Body of pancreas (tissue), 4 donors: ENCODE measurements at places on chromosomes 13 and 19.

DNA sequence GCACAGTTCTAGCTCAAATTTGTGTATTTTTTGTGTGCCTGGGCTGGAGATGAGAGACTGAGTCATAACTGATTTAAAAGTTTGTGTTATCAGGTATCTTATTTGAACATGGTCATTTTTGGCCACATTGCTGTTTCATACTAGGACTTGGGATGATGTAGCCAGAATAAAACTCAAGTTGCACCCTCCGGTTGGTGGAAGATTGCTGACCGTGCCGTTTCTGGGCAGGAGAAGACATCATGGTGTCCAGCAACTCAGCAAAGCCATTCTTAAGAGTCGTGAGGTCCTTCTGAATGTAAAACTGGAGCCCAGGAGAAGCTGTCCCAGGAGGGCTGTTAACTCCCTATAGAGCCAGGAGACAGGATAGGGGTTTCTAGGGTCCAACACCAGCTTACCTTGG lies 7.6 kb downstream of the CEBPG start:
- DNase-seq = no peak

GRCh38 chr13:109985871-109986450 lies 199.6 kb upstream of the IRS2 start:
- DNase-seq = no peak

- no peak for DNase-seq
These were observed 138.1 kb downstream of the POU4F1 start for GRCh38 chr13:78465250-78465649.

DNA sequence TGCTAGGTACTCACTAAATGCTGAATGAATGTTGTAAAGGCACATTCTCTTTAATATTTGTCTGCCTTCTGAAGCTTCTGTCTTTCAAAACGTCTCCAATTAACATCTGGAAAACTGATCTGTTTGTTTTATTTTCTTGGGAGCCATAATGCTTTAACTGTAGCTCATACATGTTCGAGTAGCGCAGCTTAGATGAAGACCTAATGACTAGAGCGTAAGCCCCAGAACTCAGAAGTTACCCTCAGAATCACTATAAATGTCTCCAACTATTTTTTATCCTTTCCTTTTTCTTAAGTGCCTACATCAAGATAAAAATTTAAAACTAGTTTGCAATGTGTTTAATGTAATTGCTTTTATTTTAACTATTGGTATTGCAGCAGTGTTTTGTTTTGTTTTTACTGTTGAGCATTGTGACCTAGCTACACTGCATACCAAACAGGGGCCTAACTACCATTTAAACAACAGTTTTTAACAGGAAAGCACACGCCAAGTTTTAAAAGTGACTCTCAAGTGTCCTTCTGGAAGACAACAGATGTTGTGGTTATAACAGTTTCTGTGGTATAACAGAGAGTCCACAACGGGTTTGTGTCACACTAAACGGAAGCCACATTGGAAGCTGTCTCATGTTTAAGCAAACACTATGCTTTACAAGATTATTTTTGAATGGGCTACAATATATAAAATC lies 42.0 kb downstream of the MRPL57 start:
- DNase-seq = no peak

- DNase-seq = peak; percentile 51
These were observed 5.8 kb upstream of the TLE2 start for GRCh38 chr19:3034656-3035541.

GRCh38 chr19:3980353-3981251 lies 4.7 kb downstream of the EEF2 start:
- no peak for DNase-seq

GRCh38 chr13:74073274-74073673 lies 60.9 kb downstream of the KLF12 start:
- no peak for DNase-seq

- no peak for DNase-seq
These were observed 34.3 kb upstream of the IL17D start for GRCh38 chr13:20669162-20669561.

DNA sequence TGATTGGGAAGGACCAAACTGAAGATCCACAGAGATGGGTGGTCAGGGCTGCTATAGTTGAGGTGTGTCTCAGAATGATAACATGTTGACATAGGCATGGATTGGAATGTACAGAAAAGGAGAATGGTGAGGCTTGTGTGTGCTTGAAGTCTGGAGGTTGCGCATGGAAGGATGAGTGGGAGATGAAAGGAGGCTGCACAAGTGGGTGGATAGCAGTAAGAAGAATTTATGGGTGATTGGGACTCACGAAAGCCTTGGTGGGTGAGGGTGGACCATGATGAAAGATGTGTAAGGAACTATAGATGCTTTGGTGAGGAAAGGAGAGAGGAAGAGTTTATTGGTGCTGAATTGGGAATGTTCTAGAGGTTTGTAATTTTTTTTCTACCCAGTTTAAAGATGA lies 1287.7 kb downstream of the UQCRFS1 start:
- no peak for DNase-seq

GRCh38 chr13:84870190-84870589 lies 929.0 kb downstream of the SLITRK6 start:
- DNase-seq = no peak

- DNase-seq = no peak
These were observed 24.8 kb upstream of the LILRA2 start for GRCh38 chr19:54548806-54549205.

DNA sequence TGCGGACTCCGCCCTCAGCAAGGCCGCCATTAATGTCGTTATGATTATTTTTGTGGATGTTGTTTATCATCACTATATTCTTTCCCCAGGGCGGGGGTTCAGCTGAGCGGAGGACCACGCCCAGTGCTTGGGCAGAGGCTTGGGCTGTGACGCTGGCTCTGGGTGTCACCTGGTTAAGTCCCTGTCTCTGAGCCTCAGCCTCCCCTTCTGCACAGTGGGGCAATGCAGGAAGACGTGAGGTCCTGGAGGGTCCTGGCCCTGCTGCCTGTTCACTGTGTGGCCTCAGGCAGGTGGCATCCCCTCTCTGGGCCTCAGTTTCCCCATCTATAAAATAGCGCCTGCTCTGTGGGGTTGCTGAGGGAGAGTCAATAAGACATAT lies 32.5 kb downstream of the NFIC start:
- DNase-seq = no peak

DNA sequence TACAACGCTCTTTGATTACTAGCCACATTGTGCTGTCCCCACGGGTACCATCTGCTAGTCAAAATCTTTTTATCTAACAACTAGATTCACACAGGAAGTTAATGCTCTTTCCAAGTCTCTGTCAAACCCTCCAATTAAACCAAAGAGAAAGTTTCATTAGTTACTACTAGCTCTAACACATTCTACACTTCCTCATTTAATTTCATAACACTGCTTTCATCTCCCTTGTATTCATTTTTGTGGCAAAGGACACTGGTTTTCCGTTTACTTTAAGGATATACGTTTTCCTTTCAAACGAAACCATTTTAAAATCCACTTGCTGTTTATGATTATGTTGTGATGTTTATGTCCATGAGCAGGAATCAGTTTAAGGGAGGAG lies 5.3 kb downstream of the DYRK1B start:
- no peak for DNase-seq

DNA sequence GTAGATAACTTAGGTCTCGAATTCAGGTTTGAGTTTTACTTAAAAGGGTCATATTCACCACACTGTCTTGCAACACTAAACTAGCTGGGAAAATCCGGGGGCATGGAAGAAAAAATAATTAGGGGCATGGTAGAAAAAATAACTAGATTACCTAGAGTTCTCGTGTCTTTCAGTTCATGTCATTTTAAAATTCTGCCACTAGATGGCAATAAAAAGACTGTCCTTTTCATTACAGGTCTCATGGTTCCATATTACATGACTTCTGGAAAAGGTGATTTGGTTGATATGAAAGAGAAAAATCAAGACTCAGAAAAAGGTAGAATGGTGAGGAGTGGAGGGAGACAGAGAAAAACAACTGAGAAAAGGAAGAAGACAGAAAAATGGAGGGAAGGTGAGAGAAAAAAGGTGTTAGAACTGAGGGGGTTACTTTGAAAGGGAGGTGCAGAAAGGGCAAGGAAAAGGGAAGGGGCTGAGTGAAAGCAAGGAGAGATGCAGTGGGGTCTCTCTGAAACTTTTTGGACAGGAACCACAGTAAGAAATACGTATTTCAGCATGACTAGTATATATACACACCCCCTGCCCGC lies 299.0 kb downstream of the KLF12 start:
- no peak for DNase-seq

DNA sequence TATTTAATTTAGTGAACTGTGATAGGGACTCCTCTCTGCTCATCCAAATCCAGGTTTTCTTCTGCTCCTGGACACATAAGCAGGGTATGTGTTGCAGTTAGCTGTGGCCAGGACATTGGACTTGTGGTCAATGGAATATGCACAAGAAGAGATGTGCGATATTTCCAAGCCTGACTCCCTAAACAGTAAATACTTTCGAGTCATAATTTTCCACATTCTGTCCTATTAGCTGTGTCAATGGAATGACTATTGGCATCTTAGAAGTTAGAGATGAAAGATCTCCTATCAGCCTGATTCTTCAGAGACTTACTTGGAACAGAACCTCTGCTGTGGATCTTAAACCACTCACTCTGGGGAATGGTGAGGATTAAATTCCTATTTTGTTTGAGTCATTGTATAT lies 771.0 kb downstream of the EFNB2 start:
- DNase-seq = no peak
